ENCODE measurements at places on chromosomes 13 and 19.

GRCh38 chr13:102945886-102946285, 100.1 kb downstream of the ERCC5 start:
- DNase-seq: no peak

GRCh38 chr13:99600318-99600717, 99.0 kb downstream of the TM9SF2 start:
- DNase-seq: no peak

GRCh38 chr19:51150627-51151026, 8.5 kb downstream of the SIGLEC7 start:
- no peak for DNase-seq

DNA sequence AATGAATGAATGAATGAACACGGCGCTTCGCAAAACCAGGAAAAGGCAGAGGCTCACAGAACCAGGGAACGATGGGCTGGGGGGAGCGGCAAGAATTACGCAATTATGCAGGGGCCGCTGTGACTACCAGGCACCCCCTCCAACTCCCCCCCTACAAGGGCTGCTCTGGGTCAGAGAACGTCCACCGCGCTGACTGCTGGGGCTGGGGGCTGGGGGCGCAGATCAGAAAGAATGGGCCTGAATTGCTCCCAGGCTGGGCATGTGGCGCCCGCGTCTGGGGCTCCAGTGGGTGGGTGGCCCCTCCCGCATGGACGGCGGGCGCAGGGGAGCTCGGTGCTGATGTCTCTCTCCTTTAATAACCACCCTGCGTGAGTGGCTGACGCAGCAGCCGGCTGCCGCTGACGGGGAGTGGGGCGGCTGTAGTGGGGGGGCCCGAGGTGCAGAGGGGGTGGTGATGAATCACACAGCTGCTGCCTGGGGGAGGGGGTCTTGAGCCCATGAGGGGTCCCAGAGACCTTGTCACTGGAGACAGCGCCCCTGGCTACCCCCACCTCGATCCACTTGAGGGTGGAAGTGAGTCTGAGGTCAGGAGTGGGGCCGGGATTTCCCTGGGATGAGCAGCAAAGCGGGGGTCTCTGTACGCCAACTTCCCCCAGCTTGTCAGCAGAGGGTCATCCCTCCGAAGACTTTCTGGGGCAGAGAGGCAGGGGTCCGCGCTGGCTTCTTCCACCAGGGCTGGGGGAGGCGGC, 1.5 kb upstream of the CIRBP start:
- no peak for DNase-seq

GRCh38 chr13:44373601-44374347, at the start of gene SERP2:
Gene SERP2, plus strand, starts transcription at chr13:44373824. Its CDS starts 202 bp downstream, at chr13:44374026.
- DNase-seq: no peak
